H9 (cell line): ENCODE measurements at places on chromosomes 7 and 10. TPM values are rescaled to one million over a fixed set of nuclear protein-coding genes. Genes with fewer than 3 reads are reported as not detected.

SLC16A12 gene
- 0.77 and 0.88 TPM in 2 replicates for total RNA-seq

MOGAT3 gene
- 0.11 and 0.15 TPM in 2 replicates for total RNA-seq

- DNase-seq = no peak
Observed at GRCh38 chr7:103134836-103135554, 13.9 kb downstream of the NAPEPLD start.

EBLN1 gene
- total RNA-seq = not detected in 2 replicates

- no peak for DNase-seq
Observed at GRCh38 chr10:133616371-133617130, 10.0 kb downstream of the FRG2B start.

SFTPA1 gene
- not detected in 2 replicates for total RNA-seq

WDR86 gene
- total RNA-seq = 8.1 and 9.4 TPM in 2 replicates

- DNase-seq = no peak
Observed at GRCh38 chr7:88018501-88018900, 84.5 kb downstream of the ADAM22 start.

DNA sequence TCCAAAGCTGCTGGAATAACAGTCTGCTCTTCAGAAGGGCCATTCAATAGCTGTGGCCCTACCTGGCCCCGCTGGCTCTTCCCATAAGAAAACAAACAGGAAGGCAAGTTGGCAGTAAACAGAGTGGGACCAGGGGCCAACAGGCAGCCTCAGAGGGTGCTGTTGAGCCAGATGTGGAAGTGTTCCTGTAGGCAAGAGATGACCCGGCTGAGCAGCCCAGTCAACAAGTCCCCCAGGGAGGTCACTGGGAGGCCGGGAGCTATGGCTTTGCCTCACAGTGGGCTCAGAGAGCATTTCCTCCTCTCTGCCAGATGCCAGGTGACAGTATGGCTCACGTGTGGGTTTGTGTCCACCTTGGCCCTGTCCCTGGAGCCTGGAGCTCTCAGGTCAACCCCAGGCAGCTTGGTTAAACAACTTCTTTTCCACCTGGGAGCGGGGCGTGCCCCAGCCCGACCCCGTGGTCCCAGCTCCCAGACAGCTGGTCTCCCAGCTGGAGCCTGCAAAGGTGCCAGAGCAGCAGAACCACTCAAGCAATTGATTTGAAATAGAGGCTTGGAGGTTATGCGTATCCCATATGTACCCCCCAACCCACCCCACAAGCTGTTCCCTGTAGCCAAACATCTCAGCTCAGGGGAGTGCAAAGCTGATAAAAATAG, 33.8 kb upstream of the LOXL4 start:
- no peak for DNase-seq

GRCh38 chr7:155526225-155526624, 20.1 kb downstream of the CNPY1 start:
- DNase-seq = no peak

MKX gene
- total RNA-seq = 0.31 and 0.46 TPM in 2 replicates

DNA sequence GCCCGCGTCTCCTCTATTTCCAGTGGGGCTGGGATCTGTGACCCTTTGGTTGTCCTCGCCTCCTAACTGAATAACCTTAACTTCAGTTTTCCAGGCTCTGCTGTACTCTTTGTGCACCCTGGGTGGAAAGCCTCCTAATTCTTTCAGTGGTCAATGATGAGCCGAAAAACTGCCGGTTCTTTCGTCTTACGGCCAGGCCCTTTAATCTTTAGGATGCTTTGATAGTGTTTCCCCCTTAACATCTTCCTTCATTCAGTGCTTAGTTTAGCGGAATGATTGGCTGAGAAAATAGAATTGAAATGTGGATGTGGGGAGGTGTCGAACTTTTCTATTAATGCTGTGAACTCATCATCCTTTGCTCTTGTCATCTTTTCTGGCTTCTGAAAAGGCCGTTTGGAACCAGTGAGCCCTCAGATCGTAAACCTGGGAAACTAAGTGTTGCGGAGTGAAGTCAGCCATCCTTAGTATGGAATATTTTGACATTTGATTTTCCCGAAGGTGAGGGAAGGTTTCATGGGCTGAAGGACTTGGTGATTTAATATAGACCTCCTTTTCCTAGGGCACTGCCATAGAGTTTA, 847 bp downstream of the GARS1 start:
- DNase-seq = no peak

DNA sequence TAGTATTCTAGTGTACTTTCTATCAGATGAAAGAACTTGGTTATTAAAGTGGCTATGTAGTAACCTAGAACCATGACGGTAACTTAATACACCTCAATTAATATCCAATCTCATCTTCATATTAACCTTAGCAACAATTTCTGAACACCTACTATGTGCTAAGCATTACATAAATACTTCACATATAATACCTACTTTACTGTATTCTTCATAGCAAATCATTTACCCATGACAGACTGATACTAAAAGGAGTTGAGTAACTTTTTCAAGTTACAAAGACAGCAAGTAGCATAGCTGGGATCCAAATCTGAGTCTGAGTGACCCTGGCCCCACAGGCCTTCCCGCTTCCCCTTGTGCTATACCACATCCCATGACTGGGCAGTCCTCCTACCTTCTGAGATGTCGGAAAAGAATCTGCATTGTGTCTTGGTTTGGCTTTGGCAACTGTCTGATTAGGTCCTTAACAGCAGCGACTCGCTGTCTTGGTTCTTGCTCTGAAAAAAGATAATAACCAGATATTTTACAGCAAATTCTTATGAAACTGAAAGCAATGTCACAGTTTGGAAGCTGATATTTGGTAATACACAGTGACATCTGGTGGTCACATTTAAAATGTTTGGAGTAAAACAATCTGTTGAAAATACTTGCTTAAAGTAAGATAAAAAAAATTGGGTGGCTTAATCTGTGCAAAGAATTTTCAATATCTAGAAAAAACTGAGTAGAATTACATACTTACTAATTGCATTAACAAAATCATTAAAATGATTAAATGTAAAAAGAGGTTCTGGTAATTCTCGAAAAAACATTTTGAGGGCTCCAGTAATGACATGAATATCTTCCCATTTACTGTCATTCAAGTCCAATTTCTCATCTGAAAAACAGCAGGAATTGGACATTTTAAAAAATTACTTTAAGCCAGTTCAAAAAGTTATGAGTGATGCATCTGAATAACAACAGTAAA, 120.1 kb downstream of the ARHGAP12 start:
- no peak for DNase-seq

- no peak for DNase-seq
Observed at GRCh38 chr10:124253006-124253405, 159.6 kb upstream of the CHST15 start.

- no peak for DNase-seq
Observed at GRCh38 chr7:47351233-47352154, 230.4 kb downstream of the TNS3 start.

GRK5 gene
- total RNA-seq = 1.1 and 1.2 TPM in 2 replicates

GNGT1 gene
- total RNA-seq = 0.20 and 0.44 TPM in 2 replicates

YAE1 gene
- total RNA-seq = 27.3 and 28.8 TPM in 2 replicates

GIMAP5 gene
- not detected in 2 replicates for total RNA-seq
